ENCODE measurements at places on chromosomes 12 and 14. TPM values are rescaled to one million over a fixed set of nuclear protein-coding genes. Genes with fewer than 3 reads are reported as not detected.

ENDOU gene
- total RNA-seq: 21.4 TPM

GRCh38 chr12:105222284-105222655, 13.7 kb downstream of the APPL2 start:
- peak; percentile 81 for DNase-seq

GRCh38 chr14:97198813-97199212, 401.6 kb downstream of the VRK1 start:
- DNase-seq: no peak

DNA sequence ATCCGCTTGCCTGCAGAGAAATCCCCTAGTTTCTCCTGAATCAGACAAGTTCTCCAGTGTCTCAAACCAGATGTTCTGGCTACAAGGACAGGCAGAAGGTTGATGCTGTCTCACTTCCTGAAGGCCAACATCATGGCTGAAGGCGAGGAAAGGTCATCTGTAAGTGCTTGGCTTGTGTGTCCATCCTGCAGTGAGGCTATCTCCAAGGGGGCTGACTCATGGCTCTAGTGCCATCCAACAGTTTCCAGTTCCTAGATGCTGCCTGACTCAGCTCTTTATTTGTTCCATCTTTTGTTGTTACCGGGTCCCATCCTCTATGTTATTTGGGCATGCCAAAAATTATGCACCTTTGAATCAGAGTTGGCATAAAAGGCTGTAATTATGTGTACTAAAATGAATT, 232.1 kb upstream of the TBX3 start:
- DNase-seq: no peak

- DNase-seq: no peak
Observed at GRCh38 chr12:57420482-57420881, 10.4 kb downstream of the R3HDM2 start.

DNA sequence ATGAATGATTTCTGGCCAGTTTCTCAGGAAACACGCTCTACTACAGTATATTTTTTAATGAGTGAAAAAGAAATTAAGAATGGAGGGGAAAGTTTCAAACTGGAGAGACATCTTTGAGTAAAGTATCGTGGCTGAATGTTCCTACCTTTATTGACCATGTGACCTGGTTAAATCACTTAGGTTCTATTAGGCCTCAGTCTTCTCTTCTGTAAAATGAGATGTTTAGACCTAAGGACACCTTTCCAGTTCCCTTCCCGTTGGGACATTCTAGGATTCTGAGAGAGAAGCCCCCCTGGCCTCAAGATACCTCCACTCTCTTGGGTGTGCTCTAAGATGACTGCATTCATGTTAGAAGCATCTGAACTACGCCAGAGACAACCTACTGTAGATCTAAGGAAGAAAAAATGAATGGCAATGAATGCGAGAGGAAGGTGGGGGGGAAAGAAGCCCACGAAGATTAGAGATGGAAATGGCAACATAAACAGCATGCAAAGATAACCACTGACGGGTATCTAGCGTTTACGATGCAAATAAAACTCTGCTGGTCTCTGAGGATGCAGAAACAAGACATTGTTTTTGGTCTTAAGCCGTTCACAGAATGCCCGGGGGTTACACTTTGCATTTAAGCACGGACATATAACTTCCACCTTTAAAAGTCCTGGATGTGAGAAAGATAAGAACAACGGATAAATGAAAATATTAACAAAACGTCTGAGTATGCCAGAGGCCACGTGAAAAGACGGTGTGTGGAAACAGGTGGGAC, 599 bp upstream of the CPSF6 start:
- no peak for DNase-seq

PAPLN gene
- 16.2 TPM for total RNA-seq

- DNase-seq: no peak
Observed at GRCh38 chr12:113232089-113232839, 11.0 kb downstream of the TPCN1 start.
